Karpas-422 (cell line): ENCODE measurements at places on chromosomes 2 and 18. TPM values are rescaled to one million over a fixed set of nuclear protein-coding genes. Genes with fewer than 3 reads are reported as not detected.

DNA sequence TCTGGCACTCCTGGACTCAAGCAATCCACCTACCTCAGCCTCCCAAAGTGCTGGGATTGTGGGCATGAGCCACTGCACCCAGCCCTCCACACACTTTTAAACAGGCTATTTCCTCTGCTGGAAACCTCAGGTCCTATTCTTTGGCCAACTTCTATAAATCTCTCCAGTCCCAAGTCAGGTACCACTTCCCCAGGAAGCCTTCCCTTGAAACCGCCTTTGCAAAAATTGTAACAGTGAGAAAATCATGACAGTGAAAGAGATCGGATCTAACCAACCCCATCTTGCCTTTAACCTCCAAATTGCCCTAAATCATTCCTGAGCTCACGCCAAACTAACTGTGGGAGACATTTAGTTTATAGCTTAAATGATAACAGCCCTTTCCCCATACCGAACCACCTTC is 67.3 kb upstream of the CABLES1 start:
- no peaks in the 10 kb centered on the region; the same call in 1 of the 2 replicates for H3K4me1 ChIP-seq
- H3K27me3 ChIP-seq: no peaks in the 10 kb centered on the region
- H3K36me3 ChIP-seq: no peaks in the 10 kb centered on the region
- no peak overlapping the region for H3K4me3 ChIP-seq

- H3K27me3 ChIP-seq: 0 out of 2 replicates have a peak, but pooled peaks cover 3% of the 10 kb centered on the region
- no peak for DNase-seq
- no peaks in the 10 kb centered on the region; the same call in 1 of the 2 replicates for H3K36me3 ChIP-seq
- H3K4me1 ChIP-seq: no peaks in the 10 kb centered on the region
Observed at GRCh38 chr2:22579341-22579740, 805.6 kb upstream of the KLHL29 start.

- DNase-seq: no peak
- no peaks in the 10 kb centered on the region for H3K27me3 ChIP-seq
- H3K36me3 ChIP-seq: no peaks in the 10 kb centered on the region
- no peak overlapping the region for H3K4me3 ChIP-seq
- H3K27ac ChIP-seq: no peak overlapping the region
Observed at GRCh38 chr2:156778916-156779315, 342.7 kb downstream of the GPD2 start.

DNA sequence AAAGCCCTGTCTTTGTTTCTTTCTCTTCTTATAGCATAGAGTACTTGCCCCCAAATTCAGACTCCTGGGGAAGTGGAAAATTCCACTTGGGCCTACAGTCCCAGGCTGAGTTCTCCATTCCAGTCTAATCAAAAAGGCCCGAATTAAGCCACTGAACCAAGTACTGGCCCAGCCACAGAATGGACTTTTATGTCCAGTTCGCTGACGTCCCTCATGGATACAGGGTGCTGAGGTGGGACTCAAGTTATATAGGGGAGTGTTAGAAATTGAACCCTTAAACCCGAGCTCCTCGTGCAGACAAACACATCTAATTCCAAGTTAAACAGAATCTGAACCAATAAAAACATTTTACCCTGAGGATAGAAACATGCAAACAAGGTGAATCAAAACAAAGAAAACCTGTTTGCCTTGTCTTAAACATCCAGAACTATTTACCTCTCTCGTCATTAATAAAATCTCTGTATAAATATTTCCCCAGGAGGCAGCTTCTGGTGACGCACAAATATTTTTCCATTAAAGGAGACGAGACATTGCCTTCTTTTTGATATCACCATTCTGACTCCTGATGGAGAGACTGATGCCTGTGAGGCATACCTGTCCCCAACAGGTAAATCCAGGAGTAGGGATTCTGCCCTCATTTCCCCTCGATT is 136.8 kb upstream of the ARL4C start:
- no peaks in the 10 kb centered on the region for H3K4me1 ChIP-seq
- no peak overlapping the region for H3K4me3 ChIP-seq
- no peak overlapping the region for H3K27ac ChIP-seq
- no peaks in the 10 kb centered on the region for H3K27me3 ChIP-seq
- no peak for DNase-seq

- no peaks in the 10 kb centered on the region for H3K36me3 ChIP-seq
- no peaks in the 10 kb centered on the region for H3K27me3 ChIP-seq
- no peaks in the 10 kb centered on the region for H3K4me1 ChIP-seq
- H3K27ac ChIP-seq: no peak overlapping the region
Observed at GRCh38 chr2:29195796-29196195, 80.6 kb downstream of the CLIP4 start.

DNA sequence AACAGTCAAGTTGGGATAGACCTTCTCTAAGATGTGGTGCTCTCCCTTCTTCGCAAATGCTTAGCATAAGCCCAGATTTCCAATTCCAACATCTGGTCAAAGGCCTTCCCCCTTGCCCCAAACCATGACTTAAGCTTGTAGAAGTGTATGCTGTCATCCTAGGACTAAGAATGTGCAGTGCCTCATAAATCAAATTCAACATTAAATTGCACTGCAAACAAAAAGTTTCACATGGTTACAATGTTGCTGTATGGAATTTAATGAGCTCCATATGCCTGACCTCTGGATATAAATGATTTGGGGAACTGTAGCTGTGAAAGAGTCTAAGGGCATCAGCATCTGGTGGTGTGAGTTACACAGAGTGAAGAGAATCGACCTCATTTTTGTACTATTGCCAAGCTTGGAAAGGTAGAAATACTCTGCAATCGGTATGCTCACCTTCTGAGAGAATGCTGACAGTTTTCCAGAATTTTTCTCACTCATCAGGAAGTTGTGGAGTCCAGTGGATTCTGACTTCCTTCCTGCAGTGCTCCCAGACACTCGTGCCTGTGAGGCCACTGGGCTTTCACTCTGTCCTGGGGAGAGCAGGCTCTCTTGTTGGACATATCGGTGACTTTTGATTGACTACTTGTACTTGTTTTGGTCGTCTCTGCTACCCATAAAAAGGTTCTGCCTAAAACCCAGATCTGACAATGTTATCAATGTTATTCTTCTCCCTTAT is 40.6 kb downstream of the FASTKD2 start:
- no peak for DNase-seq
- no peak overlapping the region for H3K27ac ChIP-seq
- no peaks in the 10 kb centered on the region for H3K4me1 ChIP-seq
- H3K27me3 ChIP-seq: no peaks in the 10 kb centered on the region
- H3K36me3 ChIP-seq: no peaks in the 10 kb centered on the region
- no peak overlapping the region for H3K4me3 ChIP-seq

GRCh38 chr2:120177001-120177621 is 46.1 kb downstream of the TMEM185B start:
- peak; percentile 96 for DNase-seq
- peaks cover 51% of the 10 kb centered on the region for H3K4me1 ChIP-seq
- no peaks in the 10 kb centered on the region for H3K36me3 ChIP-seq
- peak overlapping the region; percentile 84 for H3K27ac ChIP-seq
- no peaks in the 10 kb centered on the region for H3K27me3 ChIP-seq

DNA sequence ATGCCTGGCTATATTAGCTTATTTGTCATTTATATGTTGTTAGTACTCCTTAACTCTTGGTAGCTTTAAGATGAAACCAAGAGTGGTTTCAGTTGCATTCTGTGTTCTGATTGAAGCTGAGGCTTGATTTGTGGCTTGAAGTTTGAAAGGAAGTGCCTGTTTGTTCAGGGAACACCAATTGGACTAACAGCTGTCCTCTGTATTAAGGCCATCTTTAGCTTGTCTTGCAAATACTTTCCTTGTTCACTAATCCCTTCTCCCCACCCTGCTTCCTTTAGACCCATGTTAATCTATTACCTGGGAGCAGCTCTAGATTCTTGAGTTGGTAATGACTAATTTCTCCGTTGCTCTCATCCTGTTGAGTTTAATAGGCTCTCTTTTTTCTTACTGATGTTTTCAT is 13.4 kb downstream of the ITGA6 start:
- H3K27ac ChIP-seq: no peak overlapping the region
- H3K4me3 ChIP-seq: no peak overlapping the region
- peaks cover 9% of the 10 kb centered on the region for H3K4me1 ChIP-seq
- H3K36me3 ChIP-seq: no peaks in the 10 kb centered on the region

DNA sequence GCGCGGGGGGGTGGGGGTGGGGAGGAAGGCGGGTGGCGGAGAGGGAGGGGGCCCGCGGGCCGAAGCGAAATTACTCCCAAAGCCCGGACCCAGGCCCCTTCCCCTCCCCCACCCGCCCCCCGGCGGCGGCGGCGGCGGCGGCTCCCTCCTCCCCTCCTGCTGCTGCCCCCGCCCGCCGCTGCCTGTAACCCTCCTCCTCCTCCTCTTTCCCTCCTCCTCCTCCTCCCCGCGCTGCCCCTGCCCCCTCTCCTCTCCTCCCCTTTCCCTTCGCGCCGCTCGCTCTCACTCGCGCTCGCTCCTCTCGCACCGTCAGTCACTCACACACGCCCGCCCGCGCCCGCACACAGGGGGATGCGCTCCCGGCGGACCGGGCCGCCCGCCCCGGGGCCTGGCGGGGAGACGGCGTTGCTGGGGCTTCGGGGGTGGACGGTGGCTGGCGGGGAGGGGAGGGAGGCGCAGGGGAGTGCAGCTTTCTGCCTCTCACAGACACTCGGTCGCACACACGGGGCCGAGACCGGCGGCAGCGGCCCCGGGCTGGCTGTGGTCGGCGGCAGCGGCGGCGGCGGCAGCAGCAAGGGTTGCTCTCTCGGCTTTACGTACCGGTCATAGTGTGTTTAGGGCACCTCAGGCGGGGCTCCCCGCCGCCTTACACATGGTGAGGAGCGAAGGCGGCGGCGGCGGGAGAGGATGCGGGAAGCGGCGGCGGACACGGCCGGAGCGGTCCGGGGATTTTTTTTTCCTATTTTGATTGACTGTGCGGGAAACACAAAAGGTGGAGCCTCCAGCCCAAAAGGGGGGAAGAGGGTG is 405 bp downstream of the SP3 start:
- peak overlapping the region; percentile 88 for H3K4me3 ChIP-seq
- peaks cover 40% of the 10 kb centered on the region for H3K4me1 ChIP-seq
- H3K27ac ChIP-seq: peak overlapping the region; percentile 97
- DNase-seq: peak; percentile 95

- H3K27me3 ChIP-seq: no peaks in the 10 kb centered on the region
- no peaks in the 10 kb centered on the region for H3K36me3 ChIP-seq
- H3K4me3 ChIP-seq: no peak overlapping the region
- H3K4me1 ChIP-seq: no peaks in the 10 kb centered on the region
Observed at GRCh38 chr2:9941196-9941995, 10.1 kb upstream of the GRHL1 start.

DNA sequence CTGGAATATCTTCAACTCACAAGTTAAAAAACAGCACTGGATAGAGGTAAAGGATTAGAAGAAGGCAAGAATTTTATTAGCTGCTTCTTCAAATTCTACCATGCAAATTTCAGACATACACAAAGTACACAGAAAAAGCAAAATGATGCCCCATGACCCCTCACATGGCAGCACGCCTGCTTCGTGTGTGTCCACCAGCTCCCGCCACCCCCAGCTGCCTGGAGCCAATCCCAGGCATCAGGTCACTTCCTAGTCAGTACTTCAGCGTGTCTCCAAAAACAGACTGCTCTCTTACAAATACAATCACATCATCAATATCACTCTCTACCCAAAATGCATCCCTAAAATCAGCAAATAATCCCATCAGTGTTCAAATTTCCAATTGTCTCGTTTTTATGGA is 35.8 kb downstream of the IMPA2 start:
- no peaks in the 10 kb centered on the region for H3K4me1 ChIP-seq
- DNase-seq: no peak
- H3K27ac ChIP-seq: no peak overlapping the region

Gene ASXL3
- total RNA-seq: not detected in 2 replicates

Gene STK17B
- total RNA-seq: 224 and 353 TPM in 2 replicates

Gene EN1
- not detected in 2 replicates for total RNA-seq

Gene CD207
- not detected in 2 replicates for total RNA-seq
